GF-D8 (cell line): ENCODE measurements at places on chromosomes 12 and 14.

GRCh38 chr14:32980902-32981501 is 42.3 kb downstream of the NPAS3 start:
- no peak for DNase-seq

GRCh38 chr12:115035535-115036107 is 351.6 kb upstream of the TBX3 start:
- DNase-seq: no peak

GRCh38 chr12:95205016-95205624 is 12.1 kb downstream of the FGD6 start:
- DNase-seq: no peak

- DNase-seq: no peak
Observed at GRCh38 chr12:95509300-95509699, 35.3 kb downstream of the METAP2 start.

GRCh38 chr12:113870890-113871289 is 95.2 kb downstream of the RBM19 start:
- DNase-seq: no peak

DNA sequence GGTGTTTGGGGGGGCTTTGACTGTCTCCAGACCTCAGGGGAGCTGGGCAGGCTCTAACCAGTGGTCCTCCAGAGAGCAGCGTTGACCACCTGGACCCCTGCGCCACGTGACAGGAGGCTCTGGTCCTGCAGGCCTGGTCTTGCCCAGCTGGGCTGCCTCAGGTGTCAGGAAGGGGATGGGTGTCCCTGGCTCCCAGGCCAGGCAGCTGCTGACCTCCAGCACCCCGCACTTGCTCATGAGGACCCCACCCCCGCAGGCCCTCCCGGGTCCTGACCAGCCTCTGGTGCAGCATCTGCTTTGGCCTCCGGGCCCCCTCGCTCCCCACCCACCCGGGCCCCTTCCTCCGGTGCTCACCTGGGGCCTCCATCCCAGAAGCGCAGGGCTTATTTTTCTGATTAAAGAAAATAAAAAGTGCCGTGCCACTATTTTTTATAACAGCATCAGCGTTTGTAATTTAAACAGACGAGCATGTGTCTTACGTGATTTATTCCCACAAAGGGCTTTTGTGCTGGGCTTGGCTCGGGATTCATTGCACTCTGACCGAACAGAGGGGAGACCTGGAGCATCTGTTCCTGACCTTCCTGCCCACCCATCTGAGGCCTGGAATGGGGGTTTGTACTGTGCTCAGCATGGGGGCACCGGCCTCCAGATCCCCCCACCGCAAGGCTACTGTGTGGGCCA is 21.7 kb downstream of the FBRSL1 start:
- DNase-seq: no peak

- no peak for DNase-seq
Observed at GRCh38 chr14:106210650-106211049, 684.3 kb downstream of the TMEM121 start.

- DNase-seq: no peak
Observed at GRCh38 chr14:41235466-41235865, 371.2 kb upstream of the LRFN5 start.

DNA sequence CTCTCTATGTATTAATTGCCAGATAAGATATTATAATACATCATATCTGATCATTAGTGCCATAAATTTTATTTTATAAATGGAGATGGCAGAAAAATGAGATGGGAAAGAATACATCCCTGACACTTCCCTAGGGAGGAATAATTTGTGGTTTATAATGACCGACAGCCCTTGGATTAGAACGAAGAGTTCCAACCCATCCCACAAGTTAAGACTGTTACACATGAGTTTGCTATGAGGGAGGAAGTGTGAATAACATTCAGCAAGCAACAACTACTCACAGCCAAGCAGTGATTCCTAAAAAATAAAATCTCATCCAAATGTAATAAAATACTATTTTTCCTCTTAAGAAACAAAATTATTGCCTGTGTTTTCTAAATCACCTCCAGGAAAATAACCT is 299.0 kb downstream of the CCDC91 start:
- no peak for DNase-seq

- no peak for DNase-seq
Observed at GRCh38 chr12:75154388-75154787, 55.3 kb downstream of the KCNC2 start.

- no peak for DNase-seq
Observed at GRCh38 chr12:130672089-130672820, 43.8 kb downstream of the RIMBP2 start.

- no peak for DNase-seq
Observed at GRCh38 chr12:117854339-117855012, 114.3 kb downstream of the KSR2 start.

DNA sequence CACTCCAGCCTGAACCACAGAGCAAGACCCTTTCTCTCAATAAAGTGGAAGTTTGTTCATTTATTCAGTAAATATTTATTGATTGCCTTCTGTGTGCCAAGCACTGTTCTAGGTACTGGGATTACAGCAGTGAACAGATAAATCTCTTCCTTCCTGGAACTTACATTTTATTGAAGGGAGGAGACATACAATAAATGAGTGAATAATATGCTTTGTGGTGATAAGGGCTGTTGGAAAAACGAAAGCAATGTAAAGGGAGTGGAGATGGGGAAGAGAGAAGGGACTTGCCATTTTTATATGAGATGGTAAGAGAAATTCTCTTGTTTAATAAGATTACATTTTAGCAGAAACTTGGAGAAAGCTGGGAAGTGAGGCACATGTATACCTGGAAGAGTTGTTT is 1.6 kb downstream of the GSKIP start:
- DNase-seq: no peak

- no peak for DNase-seq
Observed at GRCh38 chr12:10448236-10448635, 4.9 kb downstream of the KLRC1 start.

GRCh38 chr12:100248886-100249285 is 18.0 kb downstream of the DEPDC4 start:
- DNase-seq: no peak

DNA sequence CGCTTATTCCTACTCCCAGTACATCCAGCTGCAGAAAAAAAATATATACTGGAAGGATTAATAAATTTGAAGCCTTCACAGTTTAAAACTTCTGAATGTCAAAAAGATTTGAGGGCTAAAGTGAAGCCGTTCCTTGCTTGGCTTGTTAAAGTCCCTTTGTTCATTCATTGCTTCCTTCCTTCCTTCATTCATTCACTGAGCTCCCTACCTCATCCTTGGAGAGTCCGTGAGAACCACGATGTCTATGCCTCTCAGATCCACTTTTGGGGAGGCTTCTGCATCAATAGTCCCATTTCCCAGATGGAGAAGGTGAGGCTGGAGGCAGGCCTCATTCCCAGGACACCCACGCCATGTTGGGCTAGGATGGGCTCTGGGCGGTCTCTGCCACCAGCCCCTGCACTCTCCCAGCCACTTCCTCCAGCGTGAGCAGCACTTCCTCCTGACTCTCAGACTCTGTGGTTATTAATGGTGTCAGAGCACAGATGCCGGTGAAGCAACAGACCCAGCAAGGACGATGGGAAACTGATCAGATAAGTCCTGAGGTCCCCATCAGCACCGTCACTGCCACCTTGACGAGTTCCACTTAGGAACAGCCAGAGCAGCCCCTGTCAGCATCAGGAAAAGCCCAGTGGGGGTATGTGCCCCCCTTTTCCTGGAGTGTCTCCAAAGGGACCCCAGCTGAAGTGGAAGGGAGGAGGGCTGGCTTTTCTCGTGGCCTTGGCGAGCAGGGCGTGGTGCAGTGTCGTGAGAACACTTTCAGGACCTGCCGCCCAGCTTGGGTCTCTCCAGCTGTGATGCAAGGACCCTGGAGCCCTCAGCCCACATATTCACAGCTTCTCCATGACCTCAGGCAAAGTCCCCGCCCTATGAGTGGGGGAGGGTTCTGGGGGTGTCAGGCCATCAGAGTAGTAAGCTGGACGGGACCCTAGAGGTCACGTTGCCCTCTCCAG is 21.2 kb downstream of the ASB2 start:
- DNase-seq: peak; percentile 62

GRCh38 chr12:29149691-29150281 is 708 bp downstream of the FAR2 start:
- DNase-seq: peak; percentile 20

- DNase-seq: peak; percentile 13
Observed at GRCh38 chr12:14275886-14276285, 89.6 kb upstream of the ATF7IP start.

- no peak for DNase-seq
Observed at GRCh38 chr14:90661866-90662265, 154.4 kb downstream of the TTC7B start.

DNA sequence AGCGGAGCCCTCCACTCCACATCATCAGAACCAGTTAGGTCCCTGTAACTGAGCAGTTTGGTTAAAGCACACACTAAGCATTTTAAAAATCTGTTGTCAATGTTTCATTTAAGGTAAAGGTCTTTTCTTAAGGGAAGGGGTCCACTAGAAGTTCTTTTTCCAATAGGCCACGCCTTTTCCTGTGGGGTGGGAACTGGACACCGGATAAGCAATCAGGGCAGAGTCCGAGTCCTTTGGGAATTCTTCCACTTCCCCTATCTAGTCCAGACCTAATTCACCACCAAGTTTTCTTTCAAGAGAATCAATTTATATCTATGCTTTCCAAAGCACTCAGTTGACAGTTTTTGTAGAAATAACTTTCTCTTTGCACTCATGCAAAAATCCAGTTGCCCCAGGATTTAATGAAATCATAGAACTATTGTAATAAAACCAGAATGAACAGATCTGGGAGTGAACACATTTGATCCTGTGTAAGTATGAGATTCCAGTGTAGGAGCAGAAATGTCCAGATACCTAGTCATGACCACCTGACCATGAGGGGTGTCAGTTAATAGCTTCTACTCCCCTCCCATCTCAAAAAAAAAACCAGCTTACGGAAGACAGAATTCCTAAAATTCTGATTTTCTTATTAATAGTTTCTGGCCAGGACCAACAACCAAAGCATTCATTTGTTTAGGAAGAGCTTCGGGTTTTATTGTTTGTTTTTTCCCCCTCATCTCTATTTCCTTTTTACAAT is 11.7 kb downstream of the VPS37B start:
- DNase-seq: no peak

GRCh38 chr14:53951627-53952303 is 4.9 kb downstream of the BMP4 start:
- DNase-seq: no peak

DNA sequence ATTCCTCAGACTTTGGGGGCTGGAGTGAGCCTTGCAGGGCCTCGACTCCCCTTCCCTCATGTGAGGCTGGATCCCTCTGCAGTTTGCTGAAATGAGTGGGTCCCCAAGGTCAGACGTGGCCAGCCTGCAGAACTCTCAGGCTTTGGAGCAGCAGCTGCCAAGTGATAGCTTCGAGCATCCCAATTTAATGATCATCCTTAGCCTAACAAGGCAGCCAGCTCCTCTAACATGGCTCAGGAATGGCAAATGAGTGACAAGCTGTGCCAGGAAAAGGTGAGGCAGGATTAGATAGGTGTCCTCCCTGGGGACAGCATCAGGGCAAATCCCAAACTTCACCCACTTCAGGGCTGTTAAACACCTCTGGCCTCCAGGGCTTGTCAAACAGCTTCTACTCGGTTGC is 130.7 kb upstream of the PWP1 start:
- DNase-seq: no peak

DNA sequence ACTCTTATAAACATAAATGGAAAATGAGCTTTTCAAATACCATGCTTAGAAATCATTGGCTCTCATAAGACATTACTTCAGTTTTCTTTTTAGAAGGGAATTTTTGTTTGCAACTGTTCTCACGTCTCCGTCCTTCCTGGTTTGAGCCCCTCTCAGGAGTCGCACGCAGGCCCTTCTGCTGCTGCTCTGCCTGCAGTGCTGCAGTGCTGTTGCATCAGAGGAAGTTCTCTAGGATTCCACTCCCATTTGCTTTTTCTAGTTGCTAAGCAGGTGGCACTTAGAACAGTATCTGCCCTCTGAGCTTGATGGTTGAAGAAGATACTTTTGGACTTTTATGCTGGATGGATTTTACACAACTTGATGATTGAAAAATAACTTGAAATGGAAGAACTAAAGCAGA is 70.8 kb downstream of the SCN8A start:
- no peak for DNase-seq

- no peak for DNase-seq
Observed at GRCh38 chr14:22465201-22465840, 123.7 kb downstream of the DAD1 start.

- DNase-seq: no peak
Observed at GRCh38 chr12:1576410-1577241, 17.8 kb downstream of the FBXL14 start.

- DNase-seq: no peak
Observed at GRCh38 chr12:65946821-65947220, 122.5 kb downstream of the HMGA2 start.

GRCh38 chr12:5332551-5332950 is 99.4 kb upstream of the NTF3 start:
- DNase-seq: no peak

DNA sequence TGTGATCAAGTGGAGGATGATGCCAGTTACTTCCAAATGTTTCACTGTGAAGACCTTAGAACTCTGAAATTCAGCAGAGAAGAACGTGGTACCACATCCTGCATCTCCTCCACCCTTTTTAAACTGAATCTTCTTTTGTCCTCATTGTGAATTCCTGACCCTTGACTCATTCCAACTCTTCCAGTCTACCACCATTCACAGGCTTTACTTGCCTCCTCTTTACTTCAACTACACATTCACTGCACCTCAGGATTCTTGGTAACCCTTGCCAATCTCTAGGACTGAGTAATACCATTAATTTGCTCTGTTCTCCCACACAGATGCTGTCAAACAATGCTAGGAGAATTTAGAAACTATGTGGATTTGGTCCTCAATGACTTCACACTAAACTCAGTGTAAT is 37.3 kb downstream of the PPP1R12A start:
- DNase-seq: no peak

DNA sequence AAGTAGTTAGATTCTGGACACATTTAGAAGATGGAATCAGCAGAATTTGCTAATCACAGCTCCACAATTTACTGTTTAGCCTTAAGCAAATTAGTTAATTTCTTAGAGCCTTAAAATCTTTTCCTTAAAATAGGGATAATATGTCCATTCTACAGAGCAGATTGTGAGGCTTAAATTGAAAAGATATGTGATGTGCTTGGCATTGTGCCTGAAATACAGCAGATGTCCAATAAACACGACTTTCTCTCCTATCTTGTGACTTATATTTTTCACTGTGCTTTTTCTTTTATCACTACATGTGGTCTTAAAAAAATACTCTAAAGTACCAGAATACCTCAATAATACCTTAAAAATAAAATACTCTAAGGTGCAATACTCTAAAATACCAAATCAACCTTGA is 30.6 kb downstream of the CCER1 start:
- no peak for DNase-seq

DNA sequence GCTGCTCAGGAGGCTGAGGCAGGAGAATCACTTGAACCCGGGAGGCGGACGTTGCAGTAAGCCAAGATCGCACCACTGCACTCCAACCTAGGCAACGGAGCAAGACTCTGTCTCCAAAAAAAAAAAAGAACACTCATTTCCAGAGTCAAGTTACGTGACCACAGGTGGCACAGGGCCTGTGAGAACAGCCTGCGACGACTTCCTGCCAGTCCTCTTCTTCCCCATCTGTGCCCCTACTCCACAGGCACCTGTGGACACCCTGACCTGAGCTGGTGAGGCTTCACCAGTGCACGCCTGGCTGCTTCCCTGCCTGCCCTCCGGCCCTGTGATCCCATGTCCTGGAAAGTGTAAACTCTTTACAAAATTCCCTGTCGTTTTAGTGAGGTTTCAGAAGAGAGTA is 77.7 kb downstream of the PPP2R5C start:
- no peak for DNase-seq

- DNase-seq: no peak
Observed at GRCh38 chr12:28610401-28611114, 420.3 kb downstream of the CCDC91 start.
